A673 (cell line): ENCODE measurements at places on chromosomes 16 and 17. TPM values are rescaled to one million over a fixed set of nuclear protein-coding genes. Genes with fewer than 3 reads are reported as not detected.

The TBC1D3B gene
- total RNA-seq, result 5.0 and 5.1 TPM in 2 replicates

The G6PC1 gene
- not detected in 2 replicates for total RNA-seq

The SPN gene
- total RNA-seq, result not detected in 2 replicates

The KCNJ18 gene
- total RNA-seq, result not detected in 2 replicates

The TMEM238L gene
- total RNA-seq, result not detected in 2 replicates

The PYY gene
- not detected in 2 replicates for total RNA-seq

The KRTAP3-2 gene
- total RNA-seq, result not detected in 2 replicates

The TMEM100 gene
- total RNA-seq, result 7.9 and 9.3 TPM in 2 replicates

The CPHXL gene
- total RNA-seq, result not detected in 2 replicates

The FBXW10 gene
- total RNA-seq, result 0.17 TPM in 1 of 2 replicates, not detected in the other

The KRT20 gene
- total RNA-seq, result not detected in 2 replicates

The CDH1 gene
- 0.06 and 0.87 TPM in 2 replicates for total RNA-seq

The NPIPB8 gene
- total RNA-seq, result not detected in 2 replicates

The OR4D1 gene
- total RNA-seq, result not detected in 2 replicates

The PRDM7 gene
- total RNA-seq, result not detected in 2 replicates

The CIITA gene
- total RNA-seq, result not detected in 2 replicates

The OR1E2 gene
- not detected in 2 replicates for total RNA-seq

The GPR179 gene
- total RNA-seq, result 0.04 TPM in 2 replicates

The GCGR gene
- not detected in 2 replicates for total RNA-seq

The C16orf74 gene
- 3.8 and 5.9 TPM in 2 replicates for total RNA-seq

The WNT3 gene
- total RNA-seq, result 1.3 and 2.2 TPM in 2 replicates

The CMTM2 gene
- total RNA-seq, result not detected in 2 replicates

The RAMP2 gene
- total RNA-seq, result 3.8 and 5.0 TPM in 2 replicates

The LRRC3C gene
- not detected in 2 replicates for total RNA-seq

The PDIA2 gene
- total RNA-seq, result 0.46 TPM in 1 of 2 replicates, not detected in the other

The KRTAP9-4 gene
- not detected in 2 replicates for total RNA-seq

The PDILT gene
- not detected in 2 replicates for total RNA-seq

The GGT6 gene
- not detected in 2 replicates for total RNA-seq

The NLRC3 gene
- total RNA-seq, result 0.07 and 0.09 TPM in 2 replicates

The LHX1 gene
- total RNA-seq, result not detected in 2 replicates

The OMG gene
- not detected in 2 replicates for total RNA-seq

The INPP5K gene
- total RNA-seq, result 26.2 and 27.5 TPM in 2 replicates

The BCL7C gene
- 28.2 and 34.7 TPM in 2 replicates for total RNA-seq

The BRICD5 gene
- total RNA-seq, result 16.0 and 18.6 TPM in 2 replicates

The UMOD gene
- total RNA-seq, result not detected in 2 replicates

The NKD1 gene
- 0.57 and 1.1 TPM in 2 replicates for total RNA-seq

The CRHR1 gene
- not detected in 2 replicates for total RNA-seq

The NPIPB6 gene
- total RNA-seq, result 1.6 and 2.6 TPM in 2 replicates

The IKZF3 gene
- not detected in 2 replicates for total RNA-seq

The TAF15 gene
- total RNA-seq, result 108 TPM in 2 replicates

The HOXB4 gene
- 9.7 and 11.9 TPM in 2 replicates for total RNA-seq

The CCDC144A gene
- 2.5 and 2.7 TPM in 2 replicates for total RNA-seq

The TMEM106A gene
- total RNA-seq, result 1.8 and 2.1 TPM in 2 replicates

The ADAM11 gene
- total RNA-seq, result 0.17 and 0.59 TPM in 2 replicates

The FBRS gene
- total RNA-seq, result 71.2 and 79.9 TPM in 2 replicates

The ITGAL gene
- not detected in 2 replicates for total RNA-seq

The ACSM3 gene
- 0.35 TPM in 1 of 2 replicates, not detected in the other for total RNA-seq

The DPEP1 gene
- total RNA-seq, result 0.49 and 0.52 TPM in 2 replicates

The RGS11 gene
- total RNA-seq, result not detected in 2 replicates

The ANKFN1 gene
- total RNA-seq, result not detected in 2 replicates

The PABPN1L gene
- not detected in 2 replicates for total RNA-seq

The TCAP gene
- 0.54 and 0.79 TPM in 2 replicates for total RNA-seq

The RHBDL3 gene
- 0.80 and 0.90 TPM in 2 replicates for total RNA-seq

The EIF4A3 gene
- total RNA-seq, result 155 and 158 TPM in 2 replicates

The TP53TG3 gene
- total RNA-seq, result not detected in 2 replicates
